Gastroesophageal sphincter (tissue), 4 donors: ENCODE measurements at places on chromosomes 5 and 9. TPM values are rescaled to one million over a fixed set of nuclear protein-coding genes. Genes with fewer than 3 reads are reported as not detected.

DNA sequence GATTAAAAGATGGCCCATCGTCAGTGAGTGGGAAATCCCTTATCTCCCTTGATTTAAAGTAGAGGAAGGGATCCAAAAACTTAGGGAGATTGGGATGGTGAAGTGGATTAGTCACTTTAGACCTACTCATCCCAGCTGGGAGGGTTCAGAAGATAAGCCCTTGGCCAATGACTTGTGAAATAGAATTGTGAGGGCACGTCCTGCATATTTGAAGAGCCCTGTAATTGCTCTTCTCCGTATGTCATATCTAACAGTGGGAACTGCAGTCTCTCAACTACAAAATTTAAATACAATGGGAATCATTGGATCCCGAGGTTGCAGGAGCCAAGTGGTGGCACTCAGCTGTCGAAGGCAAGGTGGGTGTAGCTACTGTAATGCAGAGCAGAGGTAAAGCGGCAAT lies 65.4 kb upstream of the C9orf72 start:
- ATAC-seq: no peak

GRCh38 chr5:14178671-14179211 lies 35.6 kb downstream of the TRIO start:
- no peak for ATAC-seq

DNA sequence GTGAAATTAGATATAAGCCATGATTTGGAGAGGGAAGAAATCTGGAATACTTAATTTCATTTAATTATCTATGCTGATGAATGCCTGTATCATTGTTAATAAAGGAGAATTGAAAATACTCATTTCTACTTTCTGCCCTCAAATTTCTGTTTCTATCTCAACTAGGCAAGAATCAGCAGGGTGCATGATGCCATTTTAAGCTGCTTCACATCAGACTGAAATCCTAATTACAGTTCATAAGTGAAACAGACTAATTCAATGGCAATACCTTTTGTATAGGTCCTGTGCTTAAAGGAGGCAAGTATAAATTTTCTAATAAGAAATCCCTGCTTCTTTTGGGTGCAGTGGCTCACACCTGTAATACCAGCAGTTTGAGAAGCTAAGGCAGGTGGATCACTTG lies 22.3 kb upstream of the TAL2 start:
- no peak for ATAC-seq

GRCh38 chr5:33146881-33147280 lies 293.9 kb upstream of the TARS1 start:
- no peak for ATAC-seq

- ATAC-seq: no peak
These were observed 458.9 kb upstream of the C9orf72 start for GRCh38 chr9:28032268-28032590.

DNA sequence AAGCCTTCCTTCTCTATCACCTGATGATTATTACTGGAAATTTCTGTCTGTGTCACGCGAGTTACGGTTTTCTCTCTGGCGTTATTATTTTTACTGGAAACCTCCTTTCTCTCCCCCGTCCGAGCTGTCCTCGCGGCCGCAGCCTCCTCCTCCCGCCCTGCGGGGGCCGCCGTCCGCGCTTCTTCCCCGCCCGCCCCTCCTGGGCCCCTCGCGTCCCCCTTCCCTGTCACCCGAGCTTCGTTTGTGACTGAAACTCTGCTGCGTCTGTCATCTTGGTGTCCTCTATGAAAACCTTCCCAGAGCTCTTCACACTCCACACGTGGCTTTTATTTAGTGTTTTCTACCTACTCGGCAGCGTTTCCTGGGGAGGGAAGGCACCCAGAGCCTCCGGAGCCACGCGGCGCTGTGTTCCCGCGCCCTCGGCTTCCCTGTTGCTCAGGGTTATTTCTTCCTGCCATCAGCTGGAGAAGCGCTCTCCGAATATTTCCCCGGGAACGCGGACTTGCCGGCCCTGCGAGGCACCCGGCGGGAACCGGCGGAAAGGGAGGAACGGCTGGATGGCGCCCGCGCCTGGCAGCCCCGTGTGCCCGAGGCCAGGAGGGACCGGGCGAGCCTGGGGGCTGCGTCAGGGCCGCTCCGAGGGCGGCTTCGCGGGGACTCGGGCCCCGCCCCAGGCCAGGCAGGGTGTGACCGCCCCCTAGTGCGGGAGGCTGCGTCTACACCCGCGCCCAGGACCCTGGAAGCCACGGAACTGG lies 33.9 kb downstream of the TRIP13 start:
- peak; percentile 77 for ATAC-seq

- ATAC-seq: no peak
These were observed 127.3 kb upstream of the PIK3R1 start for GRCh38 chr5:68088302-68088701.

DNA sequence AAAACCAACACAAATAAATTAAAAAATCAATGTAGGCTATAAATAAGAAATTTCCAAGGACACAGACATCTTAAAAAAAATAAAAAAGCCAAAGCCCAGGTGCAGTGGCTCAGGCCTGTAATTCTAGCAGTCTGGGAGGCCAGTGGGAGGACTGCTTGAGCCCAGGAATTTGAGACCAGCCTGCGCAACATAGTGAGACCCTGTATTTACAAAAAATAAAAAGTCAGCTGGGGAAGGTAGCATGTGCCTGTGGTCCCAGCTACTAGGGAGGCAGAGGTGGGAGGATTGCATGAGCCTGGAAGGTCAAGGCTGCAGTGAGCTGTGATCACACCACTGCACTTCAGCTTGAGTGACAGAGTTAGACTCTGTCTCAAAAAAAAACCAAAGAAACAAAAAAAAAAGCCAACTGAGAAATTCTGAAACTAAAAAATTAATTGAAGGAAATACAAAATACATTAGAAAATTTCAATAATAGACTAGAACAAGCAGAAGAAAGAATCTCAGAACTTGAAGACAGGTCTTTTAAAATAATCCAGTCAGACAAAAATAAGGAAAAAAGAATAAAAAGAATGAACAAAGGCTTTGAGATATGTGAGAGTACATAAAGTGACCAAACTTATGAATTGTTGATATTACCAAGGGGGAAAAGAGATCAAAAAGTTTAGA lies 149.5 kb upstream of the PANK3 start:
- ATAC-seq: no peak

DNA sequence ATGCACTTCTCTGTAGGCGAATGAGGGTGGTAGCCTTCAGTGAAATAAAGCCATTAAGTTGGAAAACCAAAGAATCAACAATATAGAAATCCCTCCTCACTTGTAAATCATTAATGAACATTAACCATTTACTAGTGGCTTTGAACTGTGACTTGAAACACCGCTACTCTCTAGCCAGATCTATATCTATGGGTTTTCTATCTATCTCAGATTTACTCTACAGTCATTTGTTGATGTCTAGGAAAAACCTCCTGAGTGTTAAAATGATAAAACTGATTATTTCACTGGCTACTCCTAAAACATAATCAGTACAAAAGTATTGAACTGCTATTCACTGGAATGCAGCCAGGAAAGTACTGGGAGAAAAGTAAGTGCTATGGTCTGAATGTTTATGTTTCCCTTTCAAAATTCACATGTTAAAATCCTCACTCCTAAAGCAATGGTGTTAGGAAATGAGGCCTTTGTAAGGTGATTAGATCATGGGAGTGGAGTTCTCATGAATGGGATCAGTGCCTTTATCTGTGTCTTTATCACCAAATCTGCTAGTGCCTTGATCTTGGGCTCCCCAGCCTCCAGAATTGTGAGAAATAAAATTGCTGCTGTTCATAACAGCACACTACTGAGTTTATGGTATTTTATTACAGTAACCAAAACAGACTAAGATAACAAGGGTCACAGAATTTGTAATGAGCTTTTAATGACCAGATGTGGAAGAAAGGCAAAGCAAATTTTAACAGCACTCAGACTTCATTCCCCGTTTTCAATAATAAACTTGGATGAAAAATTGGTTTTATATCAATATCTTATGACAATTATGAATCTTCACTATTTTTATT lies 8.6 kb upstream of the OXCT1 start:
- no peak for ATAC-seq

DNA sequence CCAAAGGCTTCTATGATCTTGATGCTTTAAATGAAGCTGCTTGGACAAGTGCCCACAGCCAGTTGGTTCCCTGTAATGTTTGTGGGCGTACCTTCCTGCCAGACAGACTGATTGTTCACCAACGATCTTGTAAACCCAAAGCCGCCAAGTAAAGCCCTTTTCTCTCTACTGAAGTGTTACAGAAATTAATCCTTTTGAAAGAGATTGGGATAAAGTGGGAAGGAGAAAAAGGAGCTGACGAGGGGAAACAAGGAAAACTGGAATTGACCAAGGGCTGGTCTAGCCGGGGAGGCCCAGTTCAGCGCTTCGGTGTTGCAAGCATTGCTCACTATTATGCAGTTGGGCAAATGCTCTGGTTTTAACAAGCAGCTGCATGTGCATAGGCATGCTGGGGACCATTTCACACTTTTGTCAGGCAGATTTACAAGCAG lies 53.2 kb downstream of the ZNF474 start:
- peak; percentile 76 for ATAC-seq

GRCh38 chr9:76725885-76726284 lies 38.4 kb upstream of the PCA3 start:
- no peak for ATAC-seq

GRCh38 chr5:111299067-111299481 lies 74.9 kb downstream of the CAMK4 start:
- ATAC-seq: no peak

GRCh38 chr9:86594724-86595123 lies 240.5 kb upstream of the TUT7 start:
- ATAC-seq: no peak

- no peak for ATAC-seq
These were observed 8.6 kb downstream of the TTC23L start for GRCh38 chr5:34847552-34847951.

DNA sequence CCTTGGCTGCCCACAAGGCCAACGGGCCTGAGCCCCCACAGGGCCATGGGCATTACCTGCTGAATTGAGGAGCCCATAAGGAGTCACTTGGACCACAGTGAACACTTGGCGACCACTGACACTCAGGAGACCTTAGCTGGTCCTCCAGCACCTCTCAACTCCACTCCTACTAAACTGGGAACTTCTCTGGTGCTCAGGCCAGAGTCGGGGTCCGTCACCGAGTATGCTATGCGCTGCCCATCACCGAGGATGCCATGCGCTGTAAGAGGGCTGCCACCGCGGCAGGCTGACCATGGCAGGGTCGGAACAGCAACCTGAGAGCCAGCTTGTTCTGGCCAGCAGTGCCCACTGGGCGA lies 600 bp upstream of the SQSTM1 start:
- no peak for ATAC-seq

IFNA14 gene
- total RNA-seq: 0.40 TPM

KCNN2 gene
- 2.8 TPM for total RNA-seq

HAVCR2 gene
- total RNA-seq: 4.7 TPM

OBP2A gene
- total RNA-seq: not detected

KIAA1958 gene
- total RNA-seq: 3.5 TPM

PALM2AKAP2 gene
- 4.7 TPM for total RNA-seq

ERGIC1 gene
- 151 TPM for total RNA-seq

WDR31 gene
- 2.8 TPM for total RNA-seq

TMEM215 gene
- total RNA-seq: 0.13 TPM
